ENCODE measurements at places on chromosomes 3 and 15. TPM values are rescaled to one million over a fixed set of nuclear protein-coding genes. Genes with fewer than 3 reads are reported as not detected.

ACAN gene
- 10.3 TPM for polyA plus RNA-seq

GRCh38 chr15:47813748-47814384, 96.6 kb downstream of the SEMA6D start:
- no peak for DNase-seq

- no peak for DNase-seq
Measured at GRCh38 chr15:66765478-66766281, 63.6 kb downstream of the SMAD6 start.

GRCh38 chr3:140085001-140085400, 150.0 kb downstream of the CLSTN2 start:
- no peak for DNase-seq

- no peak for DNase-seq
Measured at GRCh38 chr3:177474652-177475355, 277.5 kb upstream of the TBL1XR1 start.

DNA sequence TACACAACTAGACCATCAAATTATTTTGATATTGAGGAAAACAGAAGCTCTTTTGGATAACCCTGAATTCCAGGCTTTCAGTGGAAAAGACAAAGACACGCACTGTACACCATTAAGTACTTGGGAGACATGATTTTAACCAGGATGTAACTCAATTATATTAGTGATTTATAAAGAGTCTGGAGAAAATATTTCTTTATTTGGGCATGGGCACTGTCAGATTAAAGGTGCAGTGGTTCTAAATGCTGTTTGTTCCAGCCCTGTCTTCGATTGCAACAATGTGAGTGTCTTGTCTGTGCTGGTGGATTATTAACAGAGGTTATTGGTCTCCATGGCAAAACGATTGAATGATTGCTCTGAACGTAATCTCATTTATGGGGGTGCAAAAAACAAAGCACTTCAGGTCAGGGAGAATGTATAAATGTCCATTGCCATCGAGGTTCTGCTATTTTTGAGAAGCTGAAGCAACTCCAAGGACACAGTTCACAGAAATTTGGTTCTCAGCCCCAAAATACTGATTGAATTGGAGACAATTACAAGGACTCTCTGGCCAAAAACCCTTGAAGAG, at the start of gene TM4SF4:
TM4SF4 (plus strand) TSS at position 448 of the 568 bp plus-strand sequence. CDS start 181 bp downstream, outside the sequence.
- DNase-seq: no peak

- DNase-seq: no peak
Measured at GRCh38 chr3:171825222-171825828, 15.0 kb upstream of the PLD1 start.

UBL7 gene
- polyA plus RNA-seq: 32.1 TPM

GRCh38 chr3:71752831-71753700, 589 bp upstream of the GPR27 start:
- no peak for DNase-seq

DNA sequence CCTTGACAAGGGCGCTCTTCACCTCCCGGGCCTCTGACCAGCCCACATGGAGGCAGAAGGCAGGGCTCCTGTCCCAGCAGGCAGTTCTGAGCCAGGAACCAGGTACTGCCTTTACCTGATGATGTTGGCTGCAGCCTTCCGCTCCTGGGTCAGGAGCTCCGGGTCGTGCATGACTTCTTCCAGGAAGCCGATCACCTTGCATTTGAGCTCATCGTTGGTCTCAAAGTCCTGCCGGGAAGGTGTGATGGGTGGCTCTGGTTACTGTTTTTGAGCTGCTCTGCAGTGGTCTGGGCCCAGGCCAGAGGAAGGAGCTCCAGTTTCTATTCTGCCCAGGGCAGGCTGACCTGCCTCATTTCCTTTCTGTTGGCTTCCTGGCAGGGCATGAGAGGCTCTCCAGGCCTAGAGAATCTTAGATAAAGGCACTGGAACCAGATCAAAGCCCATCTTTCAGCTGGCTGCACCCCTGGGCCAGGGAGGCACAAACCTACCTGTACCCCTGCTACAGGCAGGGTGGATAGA, 53.2 kb upstream of the CTSH start:
- no peak for DNase-seq

- DNase-seq: no peak
Measured at GRCh38 chr15:39154227-39154638, 426.6 kb upstream of the THBS1 start.

GRCh38 chr3:107432013-107432515, 54.8 kb downstream of the CCDC54 start:
- DNase-seq: peak; percentile 10

- no peak for DNase-seq
Measured at GRCh38 chr3:114538211-114538610, 244.4 kb downstream of the TIGIT start.

DNA sequence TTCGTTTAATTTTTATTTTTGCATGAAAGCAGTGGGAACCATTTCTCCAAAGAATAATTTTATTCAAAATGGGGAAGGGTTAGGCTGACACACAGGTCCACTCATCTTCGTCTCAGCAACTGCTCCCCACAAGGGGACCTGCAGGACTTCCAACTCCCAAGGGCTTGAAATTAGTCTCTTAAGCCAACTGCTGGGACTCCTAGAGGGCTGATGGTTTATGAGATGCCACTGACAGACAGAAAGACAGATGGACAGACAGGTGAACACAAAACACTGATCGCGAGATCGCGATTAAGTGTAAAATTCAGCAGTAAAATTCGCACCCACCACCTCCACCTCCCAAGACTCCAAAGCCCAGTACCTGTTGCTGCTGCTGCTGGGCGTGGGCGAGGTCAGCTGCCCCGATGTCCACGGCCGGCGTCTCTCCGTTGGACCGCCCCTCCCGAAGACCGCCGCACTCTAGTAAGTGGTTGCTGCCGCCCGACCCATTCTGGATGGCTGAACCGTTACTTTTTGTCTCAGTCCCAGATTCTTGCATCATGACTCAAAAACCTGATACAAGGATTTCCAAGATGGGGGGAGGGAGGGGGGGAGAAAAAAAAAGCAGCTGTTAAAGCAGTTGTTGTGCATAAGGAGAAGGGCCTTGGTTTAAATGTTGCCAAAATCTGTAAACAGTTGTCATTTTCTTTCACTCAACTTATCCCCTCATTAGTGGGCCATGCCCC, 385.5 kb downstream of the FOXP1 start:
- DNase-seq: no peak

DNA sequence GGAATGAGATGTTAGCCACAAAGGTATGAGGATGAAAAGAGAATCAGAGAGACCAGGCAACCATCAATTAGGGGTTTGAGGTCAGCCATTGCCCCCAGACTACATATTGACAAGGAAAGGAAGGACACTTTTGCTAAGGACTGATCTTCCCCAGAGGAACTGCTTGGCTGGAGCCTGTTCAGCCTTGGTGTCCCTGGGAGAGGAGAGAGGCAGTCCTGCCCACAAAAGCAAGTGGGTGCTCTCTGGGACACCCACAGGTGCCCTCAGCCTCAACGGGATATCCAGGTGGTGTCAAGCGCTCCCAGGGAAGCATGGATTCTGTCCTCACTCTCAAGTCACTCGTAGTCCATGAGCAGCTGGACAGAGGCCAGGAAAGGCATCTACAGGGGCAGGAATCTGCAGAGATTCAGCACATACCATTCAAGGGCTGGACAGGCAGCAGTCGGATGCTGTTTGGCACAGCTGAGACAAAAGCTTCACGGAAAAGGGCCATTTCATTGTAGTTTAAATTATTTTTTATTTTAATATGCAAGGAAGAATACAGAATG, 166.2 kb downstream of the UACA start:
- DNase-seq: no peak

DCLK3 gene
- 1.8 TPM for polyA plus RNA-seq

- no peak for DNase-seq
Measured at GRCh38 chr3:29026286-29026685, 254.6 kb upstream of the RBMS3 start.

DNA sequence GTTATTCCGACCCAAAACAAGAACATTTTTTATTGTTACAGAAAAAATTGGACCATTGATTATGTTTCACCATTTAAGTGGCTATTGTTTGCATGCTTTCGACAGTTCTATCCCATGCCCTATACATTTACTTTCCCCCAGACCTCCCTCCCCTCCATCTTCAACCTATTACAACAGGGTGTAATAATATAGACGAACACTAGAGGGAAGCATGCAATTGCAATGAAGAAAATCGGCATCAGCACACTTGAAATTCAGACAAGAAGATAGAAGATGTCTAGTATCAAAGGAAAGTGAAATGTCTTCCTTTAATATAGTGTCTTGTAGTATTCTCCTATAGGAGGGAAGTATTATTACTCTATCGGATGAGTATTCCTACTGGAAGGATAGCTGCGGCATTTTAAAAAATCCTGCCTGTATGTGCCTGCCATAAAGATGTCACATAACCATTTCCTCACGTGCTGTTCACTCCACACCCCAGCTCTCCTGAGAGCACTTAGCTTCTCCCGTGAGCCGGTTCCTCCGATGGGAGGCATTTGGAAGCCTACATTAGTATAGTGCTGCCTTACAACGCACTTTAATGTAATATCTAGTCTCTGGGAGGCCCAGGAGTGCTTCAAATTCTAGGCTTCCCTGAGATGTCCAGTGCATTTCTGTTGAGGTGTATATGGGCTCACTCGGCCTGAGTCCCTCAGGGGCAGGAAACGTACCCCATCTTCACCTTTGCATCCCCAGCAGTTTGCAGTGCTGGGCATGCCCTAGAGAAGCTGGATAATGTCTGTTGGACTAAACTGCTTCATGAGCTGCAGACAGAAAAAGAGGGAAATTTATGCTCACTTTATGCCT, 17.8 kb upstream of the ERICH6 start:
- peak; percentile 72 for DNase-seq

MORC1 gene
- not detected for polyA plus RNA-seq
